ENCODE measurements at places on chromosomes 3 and 15. TPM values are rescaled to one million over a fixed set of nuclear protein-coding genes. Genes with fewer than 3 reads are reported as not detected.

DNA sequence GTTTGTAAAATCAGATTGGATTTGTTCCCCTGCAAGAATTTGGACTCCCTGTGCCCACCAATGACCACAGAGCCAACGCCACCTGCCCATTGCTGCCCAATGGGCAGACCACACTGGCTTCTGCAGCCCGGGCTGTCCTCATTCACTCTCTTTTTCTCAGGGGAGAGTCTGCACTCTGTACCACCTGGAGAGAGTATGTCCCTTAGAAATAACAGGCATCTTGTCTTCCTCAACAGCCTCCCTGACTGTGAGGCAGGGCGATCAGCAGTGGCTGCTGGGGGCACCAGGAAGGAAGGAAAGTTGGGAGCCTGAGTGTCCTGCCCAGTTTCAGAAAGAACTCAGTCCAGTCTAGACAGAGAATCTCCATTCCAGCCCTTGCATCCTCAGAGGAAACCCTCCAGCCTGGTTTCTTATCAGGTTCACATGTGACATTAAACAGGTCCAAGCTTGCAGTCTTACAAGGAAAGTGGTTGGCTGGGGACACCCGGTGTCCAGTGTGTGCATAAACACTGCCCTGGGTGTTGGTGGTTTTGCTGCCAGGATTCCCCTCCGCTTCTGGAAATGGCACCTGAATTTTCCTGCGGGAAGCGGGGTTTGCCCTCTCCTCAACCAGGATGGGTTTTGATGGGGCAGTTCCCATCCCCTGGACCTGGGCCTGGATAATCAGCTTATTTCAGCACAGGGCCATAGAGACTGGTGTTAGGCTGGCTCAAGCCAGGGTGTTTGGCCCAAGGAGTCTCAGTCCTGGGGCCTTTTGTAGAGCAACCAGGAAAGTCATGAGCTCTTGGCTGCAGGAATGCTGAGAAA is 37.2 kb downstream of the SSUH2 start:
- peak; percentile 44 for DNase-seq

- DNase-seq = no peak
Observed at GRCh38 chr3:189778340-189778950, 147.3 kb downstream of the TP63 start.

Gene ITIH4
- 14.7 TPM for polyA plus RNA-seq

Gene SLC12A8
- 5.6 TPM for polyA plus RNA-seq

Gene SAXO2
- polyA plus RNA-seq = 9.3 TPM

Gene IGSF10
- 1.7 TPM for polyA plus RNA-seq

DNA sequence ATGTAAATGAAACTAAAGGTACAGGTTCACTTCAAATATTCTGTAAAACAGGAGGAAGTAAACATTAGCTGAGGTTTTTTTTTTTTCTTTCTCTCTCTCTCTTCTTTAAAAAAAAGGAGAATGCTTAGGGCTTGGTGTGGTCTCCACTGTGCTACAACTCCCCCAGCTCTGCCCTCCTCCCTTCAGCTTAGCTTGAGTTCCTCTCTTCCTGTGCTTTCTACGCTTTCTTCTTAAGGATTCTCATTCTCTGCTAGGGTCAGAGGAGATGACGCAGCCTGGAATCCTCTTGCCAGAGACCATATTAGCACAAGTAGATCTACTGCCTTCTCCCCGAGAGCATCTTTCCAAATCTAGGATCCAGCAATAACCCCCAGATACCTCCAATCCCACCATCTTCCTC is 69.1 kb upstream of the SNRK start:
- DNase-seq = no peak

- DNase-seq = peak; percentile 55
Observed at GRCh38 chr15:63107895-63108546, 13.6 kb upstream of the LACTB start.

GRCh38 chr15:92243227-92243626 is 150.5 kb upstream of the ST8SIA2 start:
- DNase-seq = no peak

Gene RYK
- 92.1 TPM for polyA plus RNA-seq

Gene LRTM1
- not detected for polyA plus RNA-seq

Gene MESP2
- 0.42 TPM for polyA plus RNA-seq

DNA sequence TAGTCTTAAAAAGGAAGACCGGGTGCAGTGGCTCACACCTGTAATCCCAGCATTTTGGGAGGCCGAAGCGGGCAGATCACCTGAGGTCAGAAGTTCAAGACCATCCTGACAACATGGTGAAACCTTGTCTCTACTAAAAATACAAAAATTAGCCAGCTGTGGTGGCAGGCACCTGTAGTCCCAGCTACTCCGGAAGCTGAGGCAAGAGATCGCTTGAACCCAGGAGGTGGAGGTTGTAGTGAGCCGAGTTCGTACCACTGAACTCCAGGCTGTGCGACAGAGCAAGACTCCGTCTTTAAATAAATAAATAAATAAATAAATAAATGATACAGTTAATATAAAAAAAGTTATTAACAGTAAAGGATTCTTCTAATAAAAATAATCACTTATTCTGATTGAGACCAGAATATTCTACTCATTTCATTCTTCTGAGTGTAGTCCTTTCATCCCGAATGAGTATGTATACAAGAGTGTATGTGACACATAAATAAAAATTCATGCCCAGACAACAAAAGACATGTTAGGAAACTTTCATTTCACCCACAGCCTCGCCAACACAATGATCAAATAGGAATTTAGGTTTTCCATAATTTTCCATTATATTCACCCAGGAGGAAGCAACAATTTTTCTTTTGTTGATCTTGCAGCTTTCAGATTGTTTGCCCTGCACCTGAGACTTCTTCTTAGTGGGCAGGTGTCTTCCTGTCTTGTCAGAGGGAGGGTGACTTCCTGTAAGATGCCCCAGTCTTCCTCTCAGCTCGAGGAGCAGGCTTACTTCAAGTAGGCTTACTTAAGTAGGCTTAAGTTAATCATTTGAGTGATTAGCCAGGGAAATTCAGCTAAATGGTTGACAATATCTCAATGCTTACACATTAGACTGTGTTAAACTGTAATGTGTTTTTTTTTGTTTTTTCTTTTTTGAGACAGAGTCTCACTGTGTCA is 7.8 kb upstream of the NUP210 start:
- DNase-seq = no peak

Gene DLL4
- polyA plus RNA-seq = 8.4 TPM

Gene BCL2A1
- 0.19 TPM for polyA plus RNA-seq

GRCh38 chr15:100383302-100384107 is 41.7 kb upstream of the ADAMTS17 start:
- no peak for DNase-seq

DNA sequence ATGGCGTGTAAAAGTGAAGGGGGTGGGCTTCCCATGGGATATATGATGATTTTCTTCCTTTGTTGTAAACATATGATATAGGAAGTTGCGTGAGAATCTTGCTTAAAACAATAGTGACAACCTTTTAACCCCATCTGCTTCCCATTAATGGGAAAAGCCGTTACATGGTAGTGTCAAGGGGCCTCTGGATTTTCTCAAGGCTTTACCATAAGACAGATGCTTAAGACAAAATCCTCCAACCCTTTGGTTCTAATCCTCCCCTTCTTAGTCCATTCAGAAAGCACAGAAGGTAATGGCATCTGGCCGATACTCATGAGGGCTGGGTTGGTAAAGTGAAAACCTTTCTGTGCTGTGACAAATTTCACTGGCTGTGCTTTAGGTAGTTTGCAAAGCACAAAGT is 25.0 kb downstream of the DPH3 start:
- no peak for DNase-seq

DNA sequence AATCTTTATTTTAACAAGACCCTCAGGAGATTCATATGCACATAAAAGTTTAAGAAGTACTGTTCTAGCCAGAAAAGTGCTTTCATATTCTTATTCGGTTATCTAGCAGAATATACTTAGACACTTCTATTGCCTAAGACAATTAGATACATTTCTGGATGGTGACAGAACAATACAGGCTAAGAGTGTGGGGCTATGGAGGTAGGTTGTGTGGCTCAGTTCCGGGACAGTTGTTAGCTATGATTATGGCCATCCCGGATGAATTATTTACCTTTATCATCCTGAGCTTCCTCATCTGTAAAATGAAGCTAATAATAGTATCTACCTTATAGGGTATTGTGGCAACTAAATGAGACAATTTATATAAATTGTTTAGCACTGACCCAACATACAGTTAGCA is 6.6 kb downstream of the FAM98B start:
- DNase-seq = no peak

Gene ACOX2
- polyA plus RNA-seq = 43.8 TPM

- DNase-seq = no peak
Observed at GRCh38 chr3:70849911-70850699, 537.7 kb upstream of the MDFIC2 start.

Gene NTRK3
- 19.2 TPM for polyA plus RNA-seq

DNA sequence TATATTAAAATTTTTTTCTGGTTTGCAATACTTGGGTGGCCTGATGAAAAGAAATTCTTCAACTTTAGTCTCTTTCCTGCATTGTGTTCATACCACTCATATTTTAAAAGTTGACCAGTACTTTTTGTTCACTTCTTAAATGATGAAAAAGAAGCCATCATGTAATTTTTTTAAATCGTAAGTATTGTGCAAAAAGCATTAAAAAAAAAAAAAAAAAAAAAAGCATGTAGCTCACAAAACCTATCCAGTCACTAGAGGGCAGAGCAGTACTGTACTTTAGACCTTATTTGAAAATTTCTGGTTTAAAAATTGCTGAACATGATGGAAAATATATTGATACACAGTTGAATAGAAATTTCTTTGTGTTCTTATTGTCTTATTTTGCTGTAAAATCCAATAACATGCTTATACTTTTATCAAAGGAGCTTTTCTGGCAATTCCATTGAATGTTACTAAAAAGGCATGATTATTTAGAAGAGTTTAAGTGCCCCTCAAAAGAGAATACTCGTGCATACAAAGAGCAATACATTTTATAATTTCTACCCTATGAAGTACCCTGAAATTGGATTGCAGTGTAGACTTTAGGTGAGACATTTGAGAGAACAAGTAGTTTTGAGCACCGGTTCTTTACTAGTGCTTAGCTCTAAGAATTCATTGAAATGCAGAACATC is 137.7 kb downstream of the BBX start:
- no peak for DNase-seq

DNA sequence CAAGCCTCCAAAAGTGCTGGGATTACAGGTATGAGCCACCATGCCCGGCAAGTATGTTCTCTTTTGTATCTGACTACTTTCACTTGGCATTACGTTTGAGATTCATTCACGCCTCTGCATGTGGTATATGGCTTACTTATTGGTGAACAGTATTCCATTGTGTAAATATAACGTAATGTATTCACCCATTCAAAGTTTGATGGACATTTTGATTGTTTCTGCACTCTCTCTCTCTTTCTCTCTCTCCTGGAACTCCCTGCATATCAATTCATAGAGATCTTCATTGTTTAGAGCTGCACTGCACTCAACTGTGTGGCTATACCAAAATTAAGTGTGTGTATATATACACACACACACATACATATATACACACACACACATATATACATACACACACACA is 30.4 kb downstream of the SPPL2A start:
- no peak for DNase-seq

DNA sequence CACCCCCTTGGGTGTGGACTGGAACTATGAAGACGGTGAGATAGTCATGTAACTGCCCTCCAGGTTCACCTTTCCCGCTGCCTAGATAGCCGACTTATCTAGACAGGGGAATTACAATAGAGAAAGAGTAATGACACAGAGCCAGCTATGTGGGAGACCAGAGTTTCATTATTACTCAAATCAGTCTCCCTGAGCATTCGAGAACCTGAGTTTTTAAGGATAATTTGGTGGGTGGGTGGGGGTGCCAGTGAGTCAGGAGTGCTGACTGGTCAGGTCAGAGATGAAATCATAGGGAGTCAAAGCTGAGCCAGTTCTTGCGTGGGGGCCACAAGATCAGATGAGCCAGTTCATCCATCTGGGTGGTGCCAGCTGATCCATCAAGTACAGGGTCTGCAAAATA is 19.7 kb upstream of the DNAJC19 start:
- DNase-seq = no peak

Gene C3orf33
- polyA plus RNA-seq = 12.6 TPM

Gene TMEM207
- polyA plus RNA-seq = 19.7 TPM

Gene GP5
- 0.95 TPM for polyA plus RNA-seq

DNA sequence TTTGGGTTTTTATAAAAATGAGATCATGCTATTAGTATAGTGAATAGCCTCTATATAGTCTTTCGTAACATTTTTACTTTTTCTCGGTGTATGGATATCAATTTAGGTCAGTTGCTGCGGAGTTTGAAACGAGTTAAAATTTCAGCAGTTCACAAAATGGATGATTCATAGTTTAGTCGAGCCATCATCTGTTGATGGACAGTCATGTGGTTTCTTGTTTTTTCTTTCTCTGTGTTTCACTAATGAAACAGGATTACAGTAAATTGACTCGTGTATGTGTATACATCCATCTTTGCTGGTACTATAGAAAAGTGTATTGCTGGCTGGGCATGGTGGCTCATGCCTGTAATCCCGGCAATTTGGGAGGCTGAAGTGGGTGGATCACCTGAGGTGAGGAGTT is 106.8 kb downstream of the IGF1R start:
- DNase-seq = no peak

- DNase-seq = no peak
Observed at GRCh38 chr15:72116731-72117485, 1.0 kb downstream of the MYO9A start.

Gene TGM5
- not detected for polyA plus RNA-seq

Gene C3orf22
- polyA plus RNA-seq = 0.17 TPM

DNA sequence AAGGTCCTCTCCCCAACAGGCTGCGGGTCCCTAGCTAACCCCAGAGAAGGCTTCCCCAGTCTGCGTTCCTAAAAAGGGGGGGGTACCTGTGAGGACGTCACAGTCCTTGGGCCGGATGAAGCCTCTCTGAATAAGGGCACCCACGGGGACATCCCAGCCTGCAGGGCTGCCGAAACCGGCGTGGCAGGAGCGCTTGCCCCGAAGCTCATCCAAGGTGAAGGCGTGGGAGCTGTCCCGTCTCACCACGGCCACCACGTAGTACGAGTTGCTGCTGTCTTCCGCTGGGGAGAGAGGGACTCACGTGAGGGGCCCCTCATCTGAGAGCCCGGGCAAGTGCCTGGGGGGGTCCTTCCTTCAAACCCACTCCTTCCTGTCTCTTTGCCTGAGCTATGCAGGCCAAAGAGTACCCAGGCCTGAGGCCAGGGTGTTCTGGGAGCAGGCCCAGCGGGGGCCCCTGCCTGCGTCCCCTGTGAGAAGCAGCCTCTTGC is 20.0 kb downstream of the MELTF start:
- no peak for DNase-seq

Gene FBXO40
- not detected for polyA plus RNA-seq
